ENCODE measurements at places on chromosomes 5 and 9.

GRCh38 chr5:93503598-93504067, 77.4 kb downstream of the NR2F1-AS1 start:
- DNase-seq: no peak

DNA sequence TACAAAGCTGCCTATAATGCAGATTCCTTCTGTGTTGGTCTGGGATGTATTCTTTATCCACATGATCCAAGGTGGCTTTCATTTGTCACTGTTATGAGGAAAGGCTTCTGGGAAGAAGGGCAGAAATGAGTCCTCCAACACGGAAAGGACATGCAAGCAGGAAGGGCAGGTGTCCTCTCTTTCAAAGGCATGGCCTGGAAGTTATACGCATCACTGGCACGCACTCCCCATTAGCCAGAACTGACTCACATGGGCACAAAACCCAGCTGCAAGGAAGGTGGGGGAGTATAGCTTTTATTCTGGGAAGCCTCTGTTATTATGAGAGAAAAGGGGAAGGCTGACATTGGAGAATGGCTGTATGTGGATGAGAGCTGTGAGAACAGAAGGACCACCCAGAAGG, 141.3 kb upstream of the ZNF618 start:
- DNase-seq: no peak

- DNase-seq: no peak
These were observed 130.2 kb downstream of the MAN2A1 start for GRCh38 chr5:109819878-109820277.

DNA sequence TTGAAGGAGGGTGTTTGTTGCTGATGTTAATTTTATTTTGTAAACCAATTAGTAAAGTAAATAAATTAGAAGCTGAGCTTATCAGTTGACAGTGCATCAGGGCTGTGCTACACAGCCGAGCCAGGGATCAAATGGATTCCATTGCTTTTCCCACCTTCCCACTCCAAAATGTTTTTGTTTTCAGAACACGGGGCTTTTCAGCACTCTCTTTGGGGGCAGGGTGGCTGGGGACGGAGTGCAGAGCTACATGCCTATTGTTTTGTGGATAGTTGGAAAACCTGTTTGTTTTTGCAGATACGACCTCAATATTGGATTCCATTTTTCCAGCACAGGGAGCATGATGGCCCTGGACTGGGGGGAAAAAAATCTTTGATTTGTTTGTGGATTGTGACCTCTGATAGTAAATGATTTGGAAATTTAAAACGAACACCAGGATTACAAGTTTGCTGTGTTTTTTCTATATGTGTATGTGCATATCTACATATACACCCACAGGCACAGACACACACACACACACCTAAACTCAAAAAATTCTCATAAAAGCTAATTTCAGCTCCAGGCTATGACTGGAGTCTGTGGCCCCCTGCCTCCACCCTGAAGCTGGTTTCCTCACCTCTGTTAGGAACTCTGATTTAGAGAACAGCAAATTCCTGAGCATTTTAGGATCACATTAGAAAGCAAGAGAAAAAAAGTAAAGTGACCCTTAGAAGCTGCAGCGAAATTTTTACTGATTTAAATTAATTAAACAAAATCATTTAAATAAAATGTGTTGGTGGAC, 371.7 kb upstream of the IRX2 start:
- no peak for DNase-seq

DNA sequence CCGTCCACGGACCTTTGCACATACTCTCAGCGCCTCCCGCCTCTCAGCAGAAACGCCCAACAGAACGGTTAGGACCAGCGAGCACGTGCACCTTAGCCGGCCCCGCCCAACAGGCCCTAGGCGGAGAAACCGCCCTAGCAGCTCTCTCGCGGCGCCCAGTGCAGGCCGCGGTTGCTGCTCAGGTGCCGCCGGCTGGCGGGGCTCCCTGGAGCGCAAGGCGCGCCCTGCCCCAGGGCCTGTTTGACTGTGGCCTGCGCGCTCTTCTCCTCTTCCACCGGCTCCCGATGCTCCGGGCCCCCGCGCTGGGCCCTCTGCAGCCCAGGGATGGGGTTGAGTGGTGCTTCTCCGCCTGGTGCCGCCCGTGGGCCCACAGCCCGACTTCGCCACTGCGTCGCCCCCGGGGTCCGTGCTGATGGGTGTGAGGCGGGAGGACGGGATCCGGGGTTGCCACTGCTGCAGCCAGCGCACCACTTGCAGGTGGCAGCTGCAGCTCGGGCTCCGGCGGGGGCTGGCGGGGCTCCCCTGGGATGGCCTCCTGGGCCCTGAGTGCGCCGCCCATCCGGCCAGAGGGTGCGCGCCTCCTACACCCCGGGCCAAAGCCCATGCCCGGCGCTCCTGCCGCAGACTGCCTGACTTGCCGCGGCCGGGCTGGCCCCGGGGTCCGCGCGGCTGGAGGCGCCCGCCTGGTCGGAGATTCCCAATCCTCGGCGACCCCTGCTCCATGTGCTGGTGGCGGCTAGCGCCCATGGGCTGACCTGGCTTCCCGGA, 1889.4 kb upstream of the CDH9 start:
- no peak for DNase-seq

- DNase-seq: no peak
These were observed 603.0 kb downstream of the KCTD16 start for GRCh38 chr5:144773628-144774027.

GRCh38 chr5:177232761-177233160, 70.8 kb downstream of the RAB24 start:
- DNase-seq: no peak

DNA sequence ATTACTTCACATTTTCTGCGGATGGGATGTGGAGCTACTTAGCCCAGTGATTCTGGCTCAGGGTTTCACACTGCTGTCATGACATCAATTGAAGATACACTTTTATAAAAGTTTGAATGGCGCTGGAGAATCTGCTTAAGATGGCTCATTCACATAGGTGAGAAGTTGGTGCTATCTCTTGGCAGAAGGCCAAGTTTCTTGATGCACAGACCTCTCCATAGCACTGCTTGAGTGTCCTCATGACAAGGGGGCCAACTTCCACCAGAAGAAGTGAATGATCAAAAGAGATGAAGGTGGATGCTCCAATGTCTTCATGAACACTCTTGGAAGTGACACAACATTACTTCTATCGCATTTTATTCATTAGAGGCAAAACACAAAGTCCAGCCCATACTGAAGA, 403.7 kb upstream of the CCNG1 start:
- DNase-seq: no peak

- no peak for DNase-seq
These were observed 27.4 kb upstream of the GSN start for GRCh38 chr9:121240472-121241135.

- no peak for DNase-seq
These were observed 1072.6 kb upstream of the NUDT12 start for GRCh38 chr5:104635227-104635626.

- DNase-seq: no peak
These were observed 84.4 kb downstream of the INSYN2B start for GRCh38 chr5:169895926-169896325.

DNA sequence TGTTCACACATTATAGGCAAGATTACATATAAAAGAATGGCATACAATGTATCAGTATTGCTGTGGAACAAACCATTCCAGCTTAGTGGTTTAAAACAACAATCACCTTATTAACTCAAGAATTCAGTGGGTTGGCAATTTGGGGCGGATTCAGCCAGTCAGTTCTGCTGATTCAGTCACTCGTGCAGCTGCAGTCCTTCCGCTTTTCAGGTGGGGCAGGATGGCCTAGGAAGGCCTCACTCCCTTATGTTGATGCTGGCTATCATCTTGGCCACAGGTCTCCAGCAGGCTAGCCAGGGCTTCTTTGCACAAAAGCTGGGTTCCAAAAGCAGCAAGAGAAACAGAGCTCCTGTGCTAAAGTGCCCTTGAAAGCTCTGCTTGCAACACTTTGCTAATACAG, 150.6 kb downstream of the MCTP1 start:
- DNase-seq: no peak

DNA sequence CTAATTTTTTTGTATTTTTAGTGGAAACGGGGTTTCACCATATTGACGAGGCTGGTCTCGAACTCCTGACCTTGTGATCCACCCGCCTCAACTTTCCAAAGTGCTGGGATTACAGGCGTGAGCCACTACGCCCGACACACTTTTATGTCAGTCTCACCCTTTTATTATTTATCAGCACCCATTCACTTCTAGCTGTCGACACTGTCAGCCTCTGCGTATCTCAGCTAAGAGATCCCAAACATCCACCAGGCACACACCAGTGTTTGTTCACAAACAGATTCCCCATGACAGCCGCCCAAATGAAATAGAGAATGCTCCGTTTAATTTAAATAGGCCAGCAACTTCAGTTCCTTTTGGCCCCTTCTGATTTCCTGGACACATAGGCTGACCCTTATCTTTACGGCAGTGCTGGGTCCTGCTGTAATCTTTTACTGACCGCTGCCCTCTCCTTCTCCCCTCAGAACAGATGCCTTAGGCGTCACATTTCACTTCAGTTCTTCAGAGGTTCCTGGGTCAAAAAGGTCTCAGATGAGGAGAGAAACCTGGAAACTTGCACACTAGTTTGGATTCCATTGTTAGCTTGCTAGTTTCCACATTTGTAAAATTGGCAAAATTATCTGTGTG, 43.1 kb upstream of the CKMT2 start:
- DNase-seq: no peak

- DNase-seq: no peak
These were observed 261.2 kb upstream of the ANKRD55 start for GRCh38 chr5:56494300-56494731.

- no peak for DNase-seq
These were observed 172.8 kb downstream of the ENTREP1 start for GRCh38 chr9:69497816-69498215.

GRCh38 chr9:104456831-104457230, 47.2 kb upstream of the OR13F1 start:
- no peak for DNase-seq

GRCh38 chr5:169583424-169584220, at the start of gene SPDL1:
Gene SPDL1 (plus strand): TSS chr5:169583773. CDS start chr5:169588417, 4,644 bp downstream.
- DNase-seq: no peak

- no peak for DNase-seq
These were observed 483.5 kb downstream of the SPOCK1 start for GRCh38 chr5:137015540-137016116.

- no peak for DNase-seq
These were observed 17.2 kb downstream of the CENPP start for GRCh38 chr9:92342825-92343488.

DNA sequence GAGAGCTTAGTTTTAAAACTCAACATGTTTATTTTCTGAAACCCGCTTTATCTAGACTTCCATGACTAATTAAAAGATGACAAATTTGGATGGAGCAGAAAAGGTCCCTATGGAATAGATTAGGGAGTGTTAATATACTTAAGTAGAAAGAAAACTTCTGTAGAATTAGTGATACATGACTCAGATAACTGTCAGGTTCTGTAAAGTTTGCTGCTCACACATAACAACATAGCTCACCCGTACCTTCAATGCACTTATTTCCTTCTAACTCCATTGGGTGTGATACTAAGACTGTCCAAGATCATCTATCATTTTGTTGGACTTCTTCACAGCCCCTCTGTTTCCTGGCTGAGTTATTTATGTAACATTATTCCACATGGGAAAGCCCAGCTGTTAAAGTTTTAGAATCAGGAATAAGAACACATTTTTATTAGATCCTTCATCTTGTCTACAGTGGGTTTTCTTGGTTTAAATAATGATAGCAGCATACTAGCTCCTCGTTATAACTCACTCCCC, 27.8 kb downstream of the TMEM167A start:
- DNase-seq: no peak

DNA sequence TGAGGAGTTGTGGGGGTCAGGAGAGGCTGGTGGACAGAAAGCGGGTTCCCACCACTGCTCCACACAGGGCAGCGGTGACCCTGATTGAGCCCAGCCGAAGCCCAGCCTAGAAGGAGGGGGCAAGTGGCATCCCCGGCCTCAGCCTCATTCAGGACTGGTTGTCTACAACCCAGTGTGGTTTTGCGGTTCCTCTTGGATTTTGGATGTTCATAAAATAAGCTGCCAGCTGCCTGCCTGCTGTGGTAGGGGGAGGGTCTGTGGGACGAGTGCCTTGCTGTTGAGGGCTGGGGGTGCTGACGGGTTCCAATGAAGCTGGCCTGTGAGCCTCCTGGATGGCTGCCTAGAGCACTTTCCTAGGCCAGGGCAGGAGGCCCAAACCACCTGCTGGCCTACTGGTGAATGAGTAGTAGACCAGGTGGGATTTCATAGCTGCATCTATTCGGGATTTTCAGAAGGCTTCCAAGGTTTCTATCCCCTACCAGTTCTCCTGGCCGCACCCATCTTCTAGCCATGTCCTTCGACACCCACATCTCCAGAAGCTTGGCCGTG, 102.4 kb downstream of the NDFIP1 start:
- DNase-seq: no peak

- no peak for DNase-seq
These were observed 25.4 kb downstream of the SREK1 start for GRCh38 chr5:66169534-66169933.

DNA sequence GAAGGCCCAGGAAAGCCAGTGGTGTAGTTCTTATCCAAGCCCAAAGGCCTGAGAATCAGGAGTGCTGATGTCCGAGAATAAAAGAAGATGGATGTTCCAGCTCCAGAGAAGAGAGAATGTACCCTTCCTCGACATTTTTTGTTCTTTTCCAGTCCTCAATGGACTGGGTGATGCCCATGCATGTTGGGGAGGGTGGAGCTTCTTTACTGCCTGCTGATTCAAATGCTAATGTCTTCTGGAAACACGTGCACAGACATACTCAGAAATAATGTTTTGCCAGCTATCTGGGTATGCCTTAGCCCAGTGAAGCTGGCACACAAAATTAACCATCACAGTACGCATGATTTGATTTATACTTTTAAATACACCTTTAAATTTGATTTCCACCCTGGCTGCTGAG, 61.5 kb upstream of the FOXE1 start:
- no peak for DNase-seq

GRCh38 chr9:19028835-19029451, 4.1 kb downstream of the SAXO1 start:
- DNase-seq: no peak

DNA sequence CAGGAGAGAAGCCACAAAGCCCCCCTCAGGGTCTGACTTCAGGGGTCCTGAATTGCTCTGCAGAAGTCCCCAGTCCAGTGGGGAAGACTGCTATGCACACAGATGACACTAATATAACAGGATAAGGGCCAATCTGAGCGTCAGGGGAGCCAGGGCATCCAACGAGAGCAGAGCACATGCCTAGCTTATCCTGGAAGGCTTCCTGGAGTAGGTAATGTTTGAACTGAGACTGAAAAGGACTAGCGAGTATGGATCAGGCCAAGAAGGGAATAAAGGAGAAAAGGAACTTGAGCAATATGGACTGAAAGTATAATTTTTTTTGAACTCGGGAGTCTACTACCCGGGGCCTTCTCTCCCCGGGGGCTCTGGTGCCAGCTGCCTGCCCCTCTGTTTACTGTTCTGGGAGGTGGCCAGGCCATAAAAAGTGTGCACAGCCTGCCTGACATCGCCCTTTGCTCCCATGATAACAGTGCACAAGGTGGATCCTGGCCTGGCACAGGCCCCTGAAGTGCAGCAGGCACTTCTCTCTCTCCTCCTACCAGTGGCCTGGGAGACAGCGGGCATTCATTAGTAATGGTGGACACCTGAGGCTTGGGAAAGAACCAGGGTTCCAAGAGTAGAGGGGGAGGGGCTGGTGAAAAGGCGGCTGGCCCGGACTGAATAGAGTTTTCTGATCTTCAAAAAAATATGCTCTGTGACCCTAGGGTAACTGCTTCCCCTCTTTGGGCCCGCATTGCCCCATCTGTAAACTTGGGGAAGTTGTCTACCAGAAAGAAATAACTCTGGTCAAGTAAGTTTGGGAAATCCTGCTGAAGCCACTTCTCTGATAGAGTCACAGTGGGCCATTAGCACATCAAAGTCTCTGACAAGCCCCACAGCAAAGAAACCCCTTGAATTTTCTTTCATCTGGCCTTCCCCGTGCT, 4.6 kb upstream of the SLC6A7 start:
- DNase-seq: no peak

GRCh38 chr9:128026255-128026772, 40.8 kb downstream of the NAIF1 start:
- no peak for DNase-seq
